CD4-positive, CD25-positive, alpha-beta regulatory T cell (primary cell): ENCODE measurements at places on chromosomes 3 and 15.
A peak's percentile ranks its signal among the peaks of the same experiment; 100 is the strongest.

DNA sequence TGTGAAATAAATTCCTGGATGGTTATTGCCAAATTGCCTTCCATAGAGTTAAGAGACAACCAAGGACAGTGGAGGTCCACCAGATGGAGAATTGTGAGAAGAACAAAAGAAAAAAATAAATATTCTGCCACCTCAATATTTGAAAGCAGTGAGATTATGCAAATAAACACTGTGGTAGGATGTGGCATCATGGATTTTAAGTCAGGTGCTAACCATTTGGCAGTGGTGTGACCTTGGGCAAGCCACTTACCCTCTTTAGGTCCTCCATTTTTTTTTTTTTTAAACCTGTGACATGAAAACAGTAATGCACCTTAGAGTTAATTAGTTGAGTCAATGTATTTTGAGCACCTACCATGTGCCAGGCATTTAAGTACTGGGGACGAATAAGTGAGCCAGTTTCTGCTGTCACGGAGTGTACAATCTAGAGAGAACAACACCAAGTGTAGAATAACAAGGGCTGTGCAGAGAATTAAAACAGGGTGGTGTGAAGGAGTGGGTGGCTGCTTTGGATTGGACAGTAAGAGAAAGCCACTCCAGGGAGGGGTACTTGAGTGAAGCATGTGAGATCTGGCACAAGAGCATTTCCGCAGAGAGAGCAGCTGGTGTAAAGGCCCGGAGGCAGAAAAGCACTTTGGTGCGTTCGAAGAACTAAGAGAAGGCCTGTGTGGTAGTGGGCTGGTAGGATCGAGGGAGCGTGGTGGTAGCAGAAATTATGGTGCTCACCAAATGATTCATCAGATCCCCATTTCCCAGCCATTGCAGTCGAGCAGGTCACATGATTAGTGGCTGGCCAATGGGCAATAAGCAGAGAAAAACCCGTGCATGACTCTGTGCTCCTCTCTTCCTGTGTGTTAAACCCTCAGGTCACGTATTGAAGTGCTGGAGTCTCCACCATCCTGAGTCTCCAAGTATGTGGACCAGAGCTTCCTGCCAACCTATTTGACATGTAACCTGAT, 39.2 kb downstream of the CCK start:
- no peak for DNase-seq

- peak; percentile 20 for DNase-seq
These were observed 267.5 kb upstream of the CHRM5 start for GRCh38 chr15:33700695-33701303.

GRCh38 chr3:136725468-136725867, 26.7 kb downstream of the STAG1 start:
- DNase-seq, result no peak

DNA sequence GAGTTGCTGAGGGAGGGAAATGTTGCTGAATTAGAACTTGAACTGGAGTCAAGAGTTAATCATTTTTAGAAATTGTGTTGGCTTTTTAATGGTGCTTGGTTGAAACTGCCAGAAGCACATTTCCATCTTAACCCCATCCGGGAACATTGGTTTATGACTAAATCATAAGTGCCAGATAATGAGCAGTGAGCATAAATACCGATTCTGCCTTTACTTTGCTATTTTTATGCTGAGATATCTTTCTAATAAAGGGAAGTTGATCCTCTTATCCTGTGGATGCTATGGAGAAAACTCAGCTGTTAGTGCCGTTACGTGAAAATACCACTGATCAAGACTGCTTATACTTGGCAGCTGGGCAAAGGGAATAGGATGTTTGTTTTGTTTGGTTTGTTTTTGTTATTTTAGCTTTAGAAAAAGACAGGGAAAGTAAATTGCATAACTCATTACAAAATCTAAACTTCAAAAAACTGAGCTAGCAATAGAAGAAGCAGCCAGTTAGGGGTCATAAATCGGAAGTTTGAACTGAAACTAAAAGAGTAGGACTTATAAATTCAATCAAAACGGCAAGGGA, 813.1 kb downstream of the NAALADL2 start:
- no peak for DNase-seq

DNA sequence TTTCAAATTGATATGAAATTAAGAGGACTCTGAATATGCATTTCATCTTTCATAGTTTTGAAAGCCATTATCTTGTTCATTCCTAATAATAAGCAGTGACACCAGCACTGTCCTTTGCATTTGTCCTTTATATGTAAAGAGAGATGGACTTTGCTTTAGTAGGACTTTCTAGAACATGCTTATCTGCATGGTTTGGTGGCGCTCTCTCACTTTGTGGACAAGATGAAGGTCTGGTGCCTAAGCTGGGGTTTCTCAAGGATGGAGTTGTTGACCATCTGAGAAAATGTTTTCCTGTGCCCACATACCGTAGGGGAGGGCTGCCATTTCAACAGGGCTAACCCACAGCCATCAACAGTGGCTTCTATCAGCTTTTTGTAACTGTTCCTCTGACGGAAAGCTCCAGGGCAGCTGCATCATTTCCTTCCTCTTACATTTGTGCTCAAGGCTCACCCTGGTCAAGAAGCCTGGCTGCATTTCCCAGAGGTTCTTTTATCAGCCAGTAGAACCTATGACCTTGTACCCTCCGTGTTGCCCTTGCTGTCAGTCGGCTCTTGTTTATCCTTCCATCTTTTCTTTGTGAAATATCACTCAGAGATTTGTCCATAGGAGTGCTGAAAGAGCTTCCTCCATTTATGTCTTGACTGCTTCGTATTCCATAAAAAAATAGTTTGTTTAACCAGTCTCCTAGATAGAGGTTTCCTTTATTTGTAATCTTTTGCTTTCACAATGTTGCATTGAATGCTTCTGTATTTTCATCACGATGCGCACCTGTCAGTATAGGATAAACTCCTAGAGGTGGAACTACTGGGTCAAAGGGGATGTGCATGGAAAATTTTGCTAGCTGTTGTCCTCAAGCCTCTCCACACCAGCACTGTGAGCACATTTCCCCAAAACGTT, 44.6 kb downstream of the ABHD2 start:
- no peak for DNase-seq

DNA sequence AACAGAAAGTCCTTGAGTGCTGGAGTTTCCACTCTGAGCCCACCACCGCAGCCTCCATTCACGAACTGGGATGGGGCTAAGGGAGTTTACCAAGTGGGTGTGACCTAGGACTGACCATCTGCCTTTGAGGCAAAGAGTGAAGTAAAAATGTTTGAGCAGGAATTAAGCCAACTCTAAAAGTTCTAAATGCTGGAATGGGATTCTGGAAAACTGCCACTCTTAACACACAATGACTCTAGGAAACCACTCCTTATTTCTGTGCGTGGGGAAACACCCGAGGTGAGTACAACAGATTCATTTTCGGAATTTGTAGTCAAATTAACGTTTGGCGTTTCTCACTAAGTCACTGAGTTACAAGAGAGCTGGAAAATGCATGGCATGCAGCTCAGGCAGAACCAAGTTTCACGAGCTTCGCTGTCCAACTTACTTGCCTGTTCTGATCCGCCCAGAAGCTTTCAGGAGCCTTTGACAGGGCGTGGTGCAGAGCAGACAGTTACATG, 31.6 kb downstream of the ISL2 start:
- DNase-seq, result no peak

DNA sequence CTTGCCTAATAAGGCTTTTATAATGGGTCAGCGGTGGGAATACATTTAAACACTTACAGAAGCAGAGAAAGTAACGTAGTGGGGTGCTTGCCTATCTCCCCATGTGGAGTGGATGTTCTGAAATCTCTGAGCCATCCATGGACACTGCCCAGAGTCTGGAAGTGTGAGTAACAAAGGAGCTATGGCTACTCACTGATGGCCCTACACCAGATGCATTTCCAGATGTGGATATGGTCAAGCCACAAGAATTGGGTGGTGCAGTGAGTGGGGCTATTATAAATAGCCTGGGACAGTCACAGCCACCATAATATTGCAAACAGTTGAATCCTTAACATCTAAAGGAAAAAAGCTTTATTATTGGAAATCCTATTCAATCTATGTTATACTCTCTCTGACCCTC, 96.6 kb downstream of the CGNL1 start:
- no peak for DNase-seq

GRCh38 chr15:65081270-65081669, 4.7 kb downstream of the KBTBD13 start:
- DNase-seq, result no peak

GRCh38 chr3:10645800-10646199, 140.4 kb upstream of the ATP2B2 start:
- DNase-seq, result no peak

DNA sequence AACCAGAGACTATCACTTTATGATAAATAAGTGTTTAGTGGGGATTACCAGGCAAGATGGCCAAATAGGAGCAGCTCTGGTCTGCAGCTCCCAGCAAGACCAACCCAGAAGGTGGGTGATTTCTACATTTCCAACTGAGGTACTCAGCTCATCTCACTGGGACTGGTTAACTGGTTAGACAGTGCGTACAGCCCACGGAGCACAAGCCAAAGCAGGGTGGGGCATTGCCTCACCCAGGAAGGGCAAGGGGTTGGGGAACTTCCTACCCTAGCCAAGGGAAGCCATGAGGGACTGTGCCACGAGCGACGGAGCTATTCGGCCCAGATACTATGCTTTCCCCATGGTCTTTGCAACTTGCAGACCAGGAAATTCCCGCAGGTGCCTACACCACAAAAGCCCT, 171.0 kb downstream of the CTNNB1 start:
- no peak for DNase-seq

DNA sequence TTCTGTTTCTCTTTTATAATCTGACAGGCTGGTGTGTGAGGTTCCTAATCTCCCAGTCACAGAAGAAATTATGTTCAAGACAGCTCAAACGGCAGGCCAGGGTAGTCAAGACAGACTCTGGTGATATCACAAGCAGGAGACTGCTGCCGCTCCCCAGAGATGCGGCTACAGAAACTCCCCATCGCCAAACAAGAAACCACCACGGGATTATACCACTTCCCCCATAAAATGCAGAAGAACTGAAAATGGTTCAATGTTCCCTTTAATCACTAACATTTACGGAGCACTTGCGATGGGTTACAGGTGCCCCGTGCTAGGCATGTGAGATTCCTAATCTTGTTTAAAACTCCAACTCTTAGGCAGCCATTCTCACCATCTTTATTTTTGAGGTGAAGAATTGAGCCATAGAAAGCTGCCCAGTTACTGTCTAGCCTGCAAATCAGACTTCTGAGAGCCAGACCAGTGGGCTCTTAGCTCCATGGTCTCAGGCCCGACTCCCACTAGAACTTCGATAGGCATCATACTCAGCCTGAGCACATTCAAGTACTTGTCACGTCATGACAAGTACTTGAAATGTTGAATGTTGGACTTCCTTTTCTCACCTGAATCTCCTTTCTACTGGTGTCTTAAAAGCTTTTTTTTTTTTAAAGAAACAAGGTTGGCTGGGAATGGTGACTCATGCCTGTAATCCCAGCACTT, 58.4 kb downstream of the TBC1D2B start:
- DNase-seq, result no peak

GRCh38 chr3:30319713-30320112, 286.7 kb upstream of the TGFBR2 start:
- DNase-seq, result peak; percentile 58

GRCh38 chr3:180918542-180918941, 6.1 kb downstream of the FXR1 start:
- DNase-seq, result no peak

- no peak for DNase-seq
These were observed 11.0 kb upstream of the KCNMB2 start for GRCh38 chr3:178525251-178525650.

- no peak for DNase-seq
These were observed 62.9 kb downstream of the SERPINI1 start for GRCh38 chr3:167798443-167798842.

DNA sequence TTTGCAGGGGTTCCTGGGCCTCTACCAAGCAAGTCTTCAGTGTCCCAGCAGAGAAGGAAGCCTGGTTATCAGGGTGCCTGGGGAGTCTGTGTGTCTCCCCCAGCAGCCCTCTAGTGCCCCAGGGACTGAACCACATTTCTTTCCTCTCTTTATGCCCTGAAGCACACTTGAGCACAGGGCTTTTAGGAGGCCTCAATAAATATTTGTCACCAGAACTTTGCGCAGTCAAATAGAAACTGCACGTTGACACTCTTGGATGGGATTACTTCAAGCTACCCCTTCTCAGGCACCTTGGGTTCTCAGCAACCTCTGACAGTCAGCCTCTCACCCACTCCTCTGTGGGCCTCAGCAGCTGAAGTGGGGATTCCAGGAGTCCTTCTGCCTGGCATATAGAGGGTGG, 226.6 kb upstream of the HES1 start:
- DNase-seq, result no peak

DNA sequence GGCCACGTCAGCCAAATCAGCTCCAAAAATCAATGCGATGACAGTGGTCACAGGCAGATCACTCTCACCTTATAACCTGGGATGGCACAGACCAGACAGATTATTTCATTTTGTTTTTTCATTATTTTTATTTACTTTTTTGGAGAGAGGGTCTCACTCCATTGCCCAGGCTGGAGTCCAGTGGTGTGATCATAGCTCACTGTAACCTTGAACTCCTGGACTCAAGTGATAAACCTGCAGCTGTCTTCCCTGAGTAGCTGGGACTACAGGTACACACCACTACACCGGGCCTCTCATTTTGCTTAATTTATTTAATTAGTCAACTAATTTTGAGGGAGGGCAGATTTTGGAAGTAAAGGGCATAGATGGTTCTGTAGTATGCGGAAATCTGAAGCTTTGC, 51.2 kb upstream of the ICE2 start:
- DNase-seq, result no peak

DNA sequence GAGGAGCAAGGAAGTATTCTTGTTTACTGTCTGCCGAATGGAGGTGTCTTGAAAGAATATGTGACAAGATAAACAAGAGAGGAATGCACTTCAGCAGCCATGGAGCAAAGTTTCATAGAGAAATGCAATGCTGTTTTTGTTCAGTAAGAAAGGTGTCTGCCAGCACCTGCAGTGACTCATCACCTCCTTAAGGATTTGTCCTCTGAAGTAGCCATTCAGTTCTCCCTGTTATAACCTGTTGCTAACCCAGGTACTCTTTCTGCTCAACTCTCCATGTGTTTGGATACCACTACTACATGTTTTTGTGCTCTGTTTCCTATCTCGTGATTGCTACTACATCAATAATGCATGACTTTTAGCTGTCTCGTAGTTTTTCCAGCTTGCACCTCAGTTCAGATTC, 328.9 kb downstream of the CHL1 start:
- no peak for DNase-seq

- no peak for DNase-seq
These were observed 46.8 kb downstream of the CDIN1 start for GRCh38 chr15:36626141-36626800.

- DNase-seq, result no peak
These were observed 349.4 kb upstream of the DCBLD2 start for GRCh38 chr3:99250821-99251355.

DNA sequence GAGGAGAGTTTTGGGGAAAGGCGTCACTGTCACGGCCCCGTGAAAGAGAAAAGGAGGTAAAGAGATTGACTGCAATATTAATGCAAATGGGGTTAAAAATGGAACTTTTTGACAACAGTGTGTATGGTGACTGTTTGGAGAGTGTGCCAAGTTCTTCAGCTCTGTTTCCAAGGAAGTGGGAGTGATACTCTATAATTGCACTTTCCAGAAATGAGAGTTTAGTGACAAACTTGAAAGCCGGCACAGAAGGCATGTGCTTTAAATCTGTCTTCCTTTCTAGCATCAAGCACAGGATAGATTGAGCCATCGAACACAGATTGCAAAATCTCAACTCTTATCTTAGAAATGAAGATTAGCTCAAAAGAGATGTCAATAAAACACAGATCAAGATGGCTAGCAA, 51.9 kb upstream of the SNRPA1 start:
- no peak for DNase-seq

GRCh38 chr3:39157359-39157758, 4.0 kb upstream of the CSRNP1 start:
- no peak for DNase-seq
